Midbrain (tissue), 1 donor: ENCODE measurements at places on chromosomes 6 and 20.

DNA sequence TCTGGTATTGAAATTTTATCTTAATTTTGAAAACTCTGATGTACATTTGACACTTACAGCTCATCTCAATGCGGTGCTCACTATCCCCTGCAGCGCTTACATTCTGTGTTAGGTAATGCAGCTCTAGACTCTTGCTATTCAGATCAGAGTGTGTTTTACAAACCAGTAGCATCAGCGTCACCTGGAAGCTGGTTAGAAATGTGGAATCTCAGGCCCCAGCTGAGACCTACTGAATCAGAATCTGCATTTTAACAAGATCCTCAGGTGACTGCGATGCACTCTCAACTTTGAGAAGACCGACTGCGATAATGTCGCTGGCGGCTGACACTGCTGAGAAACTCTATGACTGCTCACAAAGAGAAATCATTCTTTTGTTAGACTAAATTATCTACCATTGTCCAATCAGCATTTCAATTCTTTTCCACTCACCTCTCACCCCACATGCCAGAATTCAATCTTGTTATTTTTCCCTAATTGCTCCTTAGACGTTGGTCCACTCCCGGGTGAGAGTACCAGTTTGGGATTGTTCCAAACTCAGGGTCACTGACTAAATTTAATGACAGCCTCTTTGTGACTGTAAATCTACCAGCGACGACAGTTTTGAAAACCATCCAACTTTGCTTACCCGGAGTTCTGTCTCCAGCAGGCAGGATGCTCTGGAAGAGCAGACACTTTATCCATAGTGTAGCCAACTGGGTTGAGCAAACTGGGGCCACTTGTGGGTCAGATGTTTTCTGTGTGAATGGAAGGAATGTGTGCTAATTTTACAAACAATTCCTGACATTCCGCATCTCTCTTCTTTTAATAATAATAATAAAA lies 140.1 kb upstream of the BTBD3 start:
- no peak for DNase-seq

GRCh38 chr20:11564491-11564890 lies 353.2 kb upstream of the BTBD3 start:
- DNase-seq, result no peak

DNA sequence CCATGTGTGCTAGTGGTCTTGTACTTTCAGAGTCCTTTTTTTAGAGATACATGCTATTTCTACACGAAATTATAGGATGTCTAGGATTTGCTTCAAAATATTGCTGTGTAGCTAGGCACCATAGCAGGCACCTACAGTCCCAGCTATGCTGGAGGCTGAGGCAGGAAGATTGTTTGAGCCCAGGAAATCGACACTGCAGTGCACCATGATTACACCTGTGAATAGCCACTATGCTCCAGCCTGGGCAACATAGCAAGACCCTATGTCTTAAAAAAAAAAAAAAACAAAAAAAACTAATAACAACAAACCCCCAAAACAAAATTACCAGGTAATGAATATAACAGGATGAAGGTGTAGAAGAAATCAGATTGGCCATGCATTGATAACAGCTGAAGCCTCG lies 121.7 kb downstream of the NFATC2 start:
- no peak for DNase-seq

- no peak for DNase-seq
Observed at GRCh38 chr6:43170417-43170930, 595 bp upstream of the SRF start.

- no peak for DNase-seq
Observed at GRCh38 chr6:1580109-1580508, 29.6 kb upstream of the FOXC1 start.

DNA sequence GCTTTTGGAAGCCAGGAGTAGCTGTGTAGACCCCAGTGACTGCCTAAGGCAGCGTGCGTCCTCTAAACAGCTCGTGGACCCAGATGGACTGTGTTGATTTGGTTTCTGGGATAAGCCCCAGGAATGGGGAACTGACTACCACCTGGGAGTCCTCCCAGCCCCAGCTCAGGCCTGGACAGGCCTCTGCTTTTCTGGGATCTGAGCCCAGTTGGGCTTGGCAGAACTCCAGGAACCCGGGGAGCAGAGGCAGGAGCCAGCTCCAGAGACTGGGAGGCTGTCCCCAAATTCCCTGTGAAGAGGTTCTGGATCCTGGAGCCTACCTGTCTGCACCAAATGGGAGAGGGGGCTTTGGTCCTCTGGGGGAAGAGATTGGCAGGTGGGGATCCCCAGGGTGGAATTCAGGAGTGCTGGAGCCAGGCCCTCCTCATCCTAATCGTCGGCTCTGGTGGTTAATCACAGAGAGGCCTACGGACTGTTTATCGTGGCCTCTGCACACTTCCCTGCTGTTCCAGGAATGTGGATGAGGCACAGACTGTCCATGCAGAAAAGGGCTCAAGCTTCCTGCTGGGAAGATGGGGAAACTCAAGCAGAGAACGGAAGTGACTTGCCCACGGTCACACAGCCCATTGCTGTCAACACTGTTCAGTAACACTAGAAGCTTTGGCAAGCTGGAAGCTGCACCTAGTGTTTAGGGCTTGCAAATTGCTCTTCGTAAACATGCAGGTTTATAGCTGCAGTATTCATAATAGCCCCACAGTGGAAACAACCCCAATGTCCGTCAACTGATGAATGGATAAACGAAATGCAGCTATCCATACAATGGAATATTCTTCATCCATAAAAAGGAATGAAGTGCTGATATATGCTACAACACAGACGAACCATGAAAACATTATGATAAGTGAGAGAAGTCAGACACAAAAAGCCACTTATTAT lies 100.6 kb downstream of the KCNB1 start:
- peak; percentile 78 for DNase-seq

DNA sequence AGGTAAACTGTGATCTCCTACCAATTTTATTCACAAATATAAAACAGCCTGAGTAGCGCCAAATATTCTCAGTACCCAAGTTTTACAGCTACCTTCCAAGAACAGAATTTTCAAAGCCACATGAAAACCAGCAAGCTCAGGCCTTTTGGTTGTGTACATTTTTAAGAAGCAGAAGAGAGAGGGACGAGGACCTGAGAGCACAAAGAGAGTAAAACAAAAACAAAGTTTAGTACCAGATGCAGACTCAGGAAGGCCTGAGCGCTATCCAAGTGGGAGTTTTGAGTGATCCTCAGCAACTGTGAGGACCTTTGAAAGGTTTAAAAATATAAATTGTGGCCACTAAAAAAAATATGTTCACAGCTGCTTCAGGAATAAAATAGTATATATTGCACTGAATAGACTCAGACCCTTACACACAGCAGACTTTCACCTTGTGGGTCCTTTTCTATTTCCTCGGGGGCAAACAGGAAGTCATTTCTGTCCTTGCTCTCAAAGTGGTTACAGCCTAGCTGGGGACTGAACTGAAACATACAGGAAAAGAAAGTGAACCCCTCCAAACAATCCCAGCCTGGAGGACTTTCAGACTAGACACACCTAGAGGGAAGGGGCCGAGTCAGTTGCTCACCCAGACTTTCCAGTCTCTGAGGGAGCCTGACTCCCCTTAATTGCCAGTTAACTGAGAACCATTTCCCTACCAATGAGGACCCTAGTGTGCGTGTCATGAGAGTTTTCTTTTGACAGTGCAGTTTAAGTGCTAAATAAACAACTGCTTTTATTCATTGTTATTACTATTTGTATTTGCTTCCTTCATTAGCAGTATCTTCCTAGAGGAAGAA lies 48.5 kb upstream of the NT5E start:
- no peak for DNase-seq

- DNase-seq, result no peak
Observed at GRCh38 chr6:168371185-168371584, 51.6 kb upstream of the DACT2 start.

DNA sequence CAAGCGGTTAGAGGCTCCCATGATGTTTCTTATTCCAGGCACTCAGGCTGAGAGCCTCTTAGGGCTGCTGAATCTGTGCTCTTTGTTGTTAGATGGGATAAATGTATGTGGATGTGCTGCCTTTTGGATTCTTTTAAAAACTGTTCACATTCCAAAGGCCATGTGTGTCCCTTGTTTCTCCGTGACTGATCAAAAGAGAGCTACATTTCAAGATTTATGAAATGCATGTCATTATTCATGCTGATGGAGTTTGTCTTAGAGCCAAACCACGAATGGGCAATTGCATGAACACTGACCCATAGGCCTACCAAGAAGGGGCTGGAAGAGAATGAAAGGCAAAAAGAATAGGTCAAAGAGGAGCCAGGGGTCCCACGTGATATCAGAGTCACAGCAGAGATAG lies 104.9 kb upstream of the TSHZ2 start:
- no peak for DNase-seq

GRCh38 chr6:44462335-44462734 lies 74.8 kb downstream of the CDC5L start:
- DNase-seq, result no peak

DNA sequence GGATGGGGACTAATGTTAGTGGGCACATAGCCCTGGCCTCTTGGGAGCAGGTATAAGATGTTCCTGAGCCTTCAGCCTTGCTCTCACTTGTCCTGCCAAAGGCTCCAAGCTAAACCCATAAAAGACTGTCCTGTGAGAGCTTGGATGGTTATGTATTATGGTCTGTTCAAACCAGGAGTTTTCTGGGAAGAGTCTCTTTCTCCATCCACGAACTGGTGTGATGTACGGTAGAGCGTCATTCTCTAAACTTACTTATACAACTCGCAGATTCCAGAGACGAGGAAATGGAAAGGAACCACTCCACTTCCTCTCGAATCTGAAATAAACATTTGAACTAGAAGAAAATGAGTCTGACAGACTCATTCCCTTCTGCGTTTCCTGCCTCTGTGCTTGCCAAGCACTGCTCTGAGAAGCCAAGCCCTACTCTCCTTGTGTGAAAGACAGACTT lies 5.3 kb downstream of the SOBP start:
- DNase-seq, result peak; percentile 32

DNA sequence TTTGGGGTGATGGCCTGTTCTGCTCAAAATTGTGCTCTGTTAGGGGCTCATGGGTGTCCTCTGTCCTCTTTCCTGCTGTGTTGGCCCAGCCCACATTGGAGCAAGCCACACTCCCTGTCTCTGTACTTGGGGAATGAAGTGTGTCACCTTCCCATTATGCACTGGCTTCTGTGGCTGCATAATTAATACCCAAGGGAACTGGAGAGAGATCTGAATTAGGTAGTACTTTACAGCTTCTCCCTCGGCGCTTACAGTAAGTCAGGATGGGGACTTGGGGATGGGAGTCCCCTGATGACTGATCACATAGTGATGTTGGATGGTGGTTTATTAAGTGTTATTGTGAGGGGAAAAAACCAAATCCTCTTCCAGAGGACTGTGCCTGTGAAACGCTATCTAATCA lies 116.6 kb downstream of the FOXO3 start:
- no peak for DNase-seq

DNA sequence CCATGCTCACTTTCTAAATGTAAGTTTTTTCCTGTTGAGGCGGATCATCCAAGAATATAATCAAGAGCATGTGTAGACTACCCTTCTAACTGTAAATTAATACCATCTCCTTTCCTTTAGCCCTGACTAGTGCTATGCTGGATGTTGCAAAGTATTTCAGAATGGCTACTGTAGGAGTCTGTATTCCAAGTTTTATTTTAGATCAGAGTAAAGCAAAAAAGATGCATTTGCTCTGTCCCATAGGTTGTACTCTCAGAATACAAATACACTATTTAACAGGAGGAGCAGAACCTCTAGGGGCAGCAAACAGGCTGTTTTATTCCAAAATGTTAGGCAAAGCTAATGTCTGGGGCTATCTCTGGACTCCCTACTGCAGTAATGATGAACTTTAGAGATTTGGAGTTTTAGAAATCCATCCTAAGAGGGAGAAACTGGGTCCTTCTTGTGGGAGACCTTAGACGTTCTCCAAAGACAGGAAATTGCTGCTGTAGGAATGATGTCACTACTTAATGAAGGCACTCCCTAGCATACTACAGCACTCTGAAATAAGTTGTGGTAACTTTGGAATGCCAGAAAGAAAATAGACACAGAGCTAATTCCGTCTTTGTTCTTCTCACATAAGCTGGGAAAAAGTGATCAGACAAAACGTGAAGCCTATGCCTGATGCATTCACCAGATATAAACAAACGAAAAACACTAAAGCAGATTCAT lies 392.4 kb upstream of the HS3ST5 start:
- DNase-seq, result no peak

DNA sequence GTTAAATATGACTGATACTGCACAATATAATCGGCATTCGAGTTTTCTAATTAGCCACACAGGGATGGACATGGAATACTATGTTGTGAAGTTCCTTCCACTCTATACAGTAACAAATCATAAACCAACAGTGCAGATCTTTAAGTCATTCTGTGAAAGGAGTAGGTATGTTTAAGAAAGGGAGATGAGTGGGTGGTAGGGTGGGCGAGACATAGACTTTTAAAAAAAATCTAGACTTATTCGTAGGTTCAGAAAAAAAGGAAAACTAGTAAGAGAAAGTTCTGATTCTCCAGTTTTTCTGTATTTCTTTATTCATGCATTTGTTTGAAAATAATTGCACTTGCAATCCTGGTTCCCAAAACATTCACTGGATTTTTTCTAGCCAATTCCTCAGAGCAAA lies 61.8 kb downstream of the SYNDIG1 start:
- DNase-seq, result no peak

GRCh38 chr6:110340392-110340965 lies 17.7 kb downstream of the METTL24 start:
- DNase-seq, result no peak

GRCh38 chr6:33952016-33952415 lies 148.2 kb upstream of the MLN start:
- no peak for DNase-seq

DNA sequence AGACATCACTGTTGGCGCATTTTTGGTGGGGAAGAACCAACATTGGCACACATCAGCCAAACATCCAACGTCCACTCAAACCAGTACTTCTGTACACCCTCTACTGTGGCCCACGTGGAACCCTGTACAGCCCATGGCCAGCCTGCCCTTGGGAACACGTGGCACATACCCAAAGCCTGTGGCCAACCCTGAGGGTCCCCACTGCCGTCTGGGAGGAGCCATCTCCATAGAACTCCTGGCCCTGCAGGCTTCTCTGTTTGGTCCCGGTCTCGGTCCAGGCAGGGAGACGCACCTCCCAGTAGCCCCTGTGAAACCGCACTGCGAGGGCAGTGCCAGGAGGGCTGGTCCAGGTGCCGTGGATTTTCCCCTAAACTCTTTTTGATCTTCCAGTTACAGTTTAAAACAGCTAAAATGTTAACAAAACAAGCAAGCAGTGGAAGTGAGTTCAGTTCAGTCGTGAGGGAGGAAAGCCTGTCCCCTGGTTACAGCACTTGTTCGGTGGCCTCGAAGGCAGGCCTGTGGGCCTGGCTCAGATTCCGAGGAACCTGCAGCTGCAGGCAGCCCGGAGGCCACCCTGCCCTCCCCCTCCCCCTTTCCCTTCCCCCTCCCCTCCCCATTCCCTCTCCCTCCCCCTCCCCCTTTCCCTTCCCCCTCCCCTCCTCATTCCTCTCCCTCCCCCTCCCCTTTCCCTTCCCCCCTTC lies 233.7 kb downstream of the DLL1 start:
- DNase-seq, result no peak

DNA sequence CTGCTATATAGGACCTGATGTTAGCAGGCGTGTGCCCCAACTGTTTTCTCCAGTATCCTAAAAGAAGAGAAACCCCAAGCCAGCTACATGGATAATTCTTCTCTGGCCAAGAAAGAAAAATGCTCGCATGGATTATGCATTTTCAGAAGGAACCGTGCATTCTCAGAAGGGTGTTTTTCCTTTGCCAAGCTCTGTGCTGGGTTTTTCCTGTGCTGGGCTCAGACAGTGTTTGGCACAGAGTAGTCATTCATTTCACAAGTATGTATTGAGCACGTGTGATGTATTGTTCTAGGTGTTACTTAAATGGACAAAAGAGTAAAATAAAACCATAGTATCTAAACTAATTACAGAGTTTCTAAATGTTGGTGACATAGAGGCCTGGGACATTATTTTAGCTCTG lies 62.7 kb upstream of the ZNF133 start:
- DNase-seq, result no peak
